ENCODE measurements at places on chromosomes 7 and 10.
A peak's percentile ranks its signal among the peaks of the same experiment; 100 is the strongest.

- no peak for DNase-seq
Measured at GRCh38 chr10:88987243-88987725, 3.3 kb upstream of the FAS start.

DNA sequence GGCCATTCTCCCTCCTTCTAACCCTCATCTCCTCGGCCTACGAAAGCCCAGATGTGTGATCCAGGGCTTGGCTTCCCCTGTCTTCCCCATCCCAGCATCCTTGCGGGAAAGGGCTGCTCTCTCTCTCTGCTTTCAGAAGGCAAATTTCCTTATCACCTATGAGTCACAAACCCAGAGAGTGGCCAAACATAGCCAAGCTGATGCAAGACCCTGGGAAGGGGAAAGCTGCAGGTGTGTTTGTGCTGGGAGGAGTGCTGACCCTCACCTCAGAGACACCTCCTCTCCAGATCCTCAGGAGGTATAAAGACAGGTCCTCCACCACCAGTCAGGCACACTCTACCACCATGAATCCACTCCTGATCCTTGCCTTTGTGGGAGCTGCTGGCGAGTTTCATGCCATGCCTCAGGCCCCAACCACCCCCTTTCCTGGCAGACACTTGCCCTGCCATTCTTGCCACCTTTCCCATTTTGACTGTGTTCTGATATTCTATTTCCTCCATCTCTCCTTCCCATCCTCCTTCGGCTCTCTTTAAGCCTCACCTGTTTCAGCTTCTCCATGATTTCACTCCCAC, 10.6 kb upstream of the PRSS2 start:
- DNase-seq, result no peak

DNA sequence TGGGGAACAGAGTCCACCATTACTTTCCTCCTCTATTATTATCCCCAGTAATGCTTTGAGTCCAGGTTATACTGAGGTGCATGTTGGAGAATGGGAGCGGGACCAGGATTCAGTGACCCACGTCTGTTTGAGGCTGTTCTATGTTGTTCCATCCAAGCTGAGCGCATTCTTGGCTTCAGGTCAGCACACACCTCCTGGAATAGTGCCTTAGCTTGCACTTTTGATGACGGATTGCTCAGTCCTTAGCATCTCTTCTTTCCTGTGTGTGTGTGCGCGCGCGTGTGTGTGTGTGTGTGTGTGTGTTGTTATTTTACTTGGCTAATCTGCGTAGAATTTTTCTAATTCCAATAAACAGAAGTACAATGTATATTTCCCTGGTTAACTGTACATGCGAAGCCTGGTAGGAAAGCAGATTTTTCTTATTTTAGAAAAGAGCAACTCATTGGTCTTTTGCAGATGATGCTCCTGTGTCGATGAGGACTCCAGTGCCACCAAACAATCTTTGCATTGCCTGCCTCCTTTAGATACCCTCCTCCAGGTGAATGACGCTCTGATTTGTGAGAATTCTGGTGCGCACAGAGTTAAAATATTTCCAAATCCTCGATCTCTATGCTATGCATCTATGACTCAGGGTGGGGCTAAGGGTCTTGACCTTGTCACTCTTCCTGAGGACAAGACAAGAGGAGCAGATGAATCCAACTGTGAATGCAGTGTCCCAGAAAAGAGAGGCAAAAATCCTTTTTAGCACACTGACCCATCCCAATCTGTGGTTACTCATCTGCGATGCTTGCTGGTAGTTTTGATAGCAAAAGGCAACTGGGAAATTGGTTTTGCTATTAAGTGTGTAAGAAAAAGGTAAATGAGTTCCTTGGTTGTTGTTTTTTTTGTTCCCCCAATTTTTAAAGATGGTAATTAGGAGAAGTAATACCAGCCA, 13.3 kb upstream of the CELF2 start:
- DNase-seq, result peak; percentile 39

GRCh38 chr7:151349507-151349853, 7.9 kb downstream of the NUB1 start:
- DNase-seq, result no peak

DNA sequence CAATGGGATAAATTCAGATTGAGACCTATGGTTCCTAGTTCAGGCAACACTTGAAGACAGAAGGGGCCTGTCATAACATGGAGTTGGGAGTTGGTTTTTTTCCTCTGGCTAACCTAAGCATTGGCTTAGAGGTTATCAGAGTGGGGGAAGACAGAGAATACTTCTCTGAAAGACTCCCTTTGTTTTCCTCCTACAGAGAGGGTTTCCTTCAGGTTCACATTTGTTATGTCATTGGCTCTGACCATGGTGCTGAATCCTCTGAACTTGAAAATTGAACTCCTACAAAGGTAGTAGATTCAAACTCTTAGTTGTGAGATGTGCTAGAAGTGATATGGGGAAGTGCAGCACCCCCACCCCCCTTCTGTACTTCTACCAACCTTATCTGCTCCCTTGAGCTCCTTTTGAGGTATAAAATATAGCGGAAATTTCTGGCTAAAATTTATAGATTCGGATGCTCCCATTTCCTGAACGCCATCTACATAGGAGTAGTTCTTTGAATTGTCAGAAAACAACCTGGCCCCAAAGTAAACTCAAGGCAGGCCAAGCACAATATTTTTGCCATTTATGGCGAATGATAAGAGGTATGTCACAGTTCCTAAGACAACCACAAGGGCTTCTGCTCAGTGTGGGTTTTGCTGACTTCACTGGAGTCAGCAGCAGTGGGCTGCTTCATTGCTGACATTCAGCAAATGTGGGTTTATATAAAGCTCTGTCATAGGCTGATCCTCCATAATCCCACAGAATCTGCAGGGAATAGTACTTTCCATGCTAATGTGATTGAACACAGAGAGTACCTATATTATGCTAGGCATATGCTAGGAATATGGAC, 131.6 kb upstream of the KLF14 start:
- no peak for DNase-seq

- DNase-seq, result no peak
Measured at GRCh38 chr10:9299966-9300365, 1245.5 kb downstream of the GATA3 start.

- no peak for DNase-seq
Measured at GRCh38 chr7:94507962-94508361, 1.6 kb upstream of the CASD1 start.

DNA sequence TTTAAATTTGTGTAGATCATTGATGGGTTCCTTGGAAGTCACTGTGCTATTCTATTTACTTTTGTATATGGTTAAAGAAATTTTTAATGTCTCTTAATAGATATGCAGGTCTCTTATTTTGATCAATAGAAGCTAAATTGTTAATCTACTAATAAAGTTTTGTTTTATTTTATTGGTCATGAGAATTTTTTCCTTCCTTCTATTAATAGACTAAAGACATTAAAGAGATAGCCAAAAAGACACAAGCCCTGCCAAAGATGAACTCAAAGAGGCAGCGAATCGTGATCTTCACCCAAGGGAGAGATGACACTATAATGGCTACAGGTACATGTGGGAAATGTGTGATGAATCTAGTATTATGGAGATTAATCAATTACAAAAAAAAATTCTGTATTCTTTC, 226.2 kb upstream of the KAT6B start:
- DNase-seq, result no peak

DNA sequence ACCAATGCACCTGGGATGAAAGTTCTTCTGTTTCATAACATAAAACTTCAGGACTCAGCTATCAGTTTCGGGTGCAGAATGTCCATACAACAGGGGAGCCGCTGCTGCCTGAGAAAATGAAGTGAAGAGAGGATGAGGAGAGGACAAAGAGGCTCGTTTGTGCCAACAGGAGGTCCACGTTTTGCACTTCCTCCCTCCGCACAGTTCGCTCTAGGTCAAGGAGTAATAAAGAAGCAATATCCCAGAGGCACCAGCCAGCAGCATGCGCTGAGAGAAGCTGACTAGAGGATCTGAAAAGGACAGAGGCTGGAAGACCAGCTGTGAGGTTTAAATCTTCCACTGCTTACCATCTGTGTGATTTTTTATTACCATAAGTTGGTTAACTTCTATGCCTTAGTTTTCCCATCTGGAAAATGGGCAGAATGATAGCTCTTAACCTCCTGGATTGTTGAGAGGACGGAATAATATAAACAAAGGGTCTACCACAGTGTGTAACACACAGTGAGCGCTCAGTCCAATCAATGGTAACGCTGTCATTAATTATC, 709 bp downstream of the GPAM start:
- no peak for DNase-seq

GRCh38 chr10:58695022-58695421, 182.3 kb downstream of the BICC1 start:
- no peak for DNase-seq

GRCh38 chr10:43980313-43980712, 331.6 kb upstream of the ZNF32 start:
- DNase-seq, result no peak

- peak; percentile 69 for DNase-seq
Measured at GRCh38 chr7:105764506-105764905, 111.9 kb downstream of the ATXN7L1 start.

GRCh38 chr7:36512616-36513015, 123.0 kb downstream of the ANLN start:
- DNase-seq, result no peak

- DNase-seq, result peak; percentile 22
Measured at GRCh38 chr7:26603631-26604030, 260.8 kb downstream of the SKAP2 start.

- DNase-seq, result no peak
Measured at GRCh38 chr7:46739518-46740234, 818.6 kb upstream of the IGFBP3 start.

DNA sequence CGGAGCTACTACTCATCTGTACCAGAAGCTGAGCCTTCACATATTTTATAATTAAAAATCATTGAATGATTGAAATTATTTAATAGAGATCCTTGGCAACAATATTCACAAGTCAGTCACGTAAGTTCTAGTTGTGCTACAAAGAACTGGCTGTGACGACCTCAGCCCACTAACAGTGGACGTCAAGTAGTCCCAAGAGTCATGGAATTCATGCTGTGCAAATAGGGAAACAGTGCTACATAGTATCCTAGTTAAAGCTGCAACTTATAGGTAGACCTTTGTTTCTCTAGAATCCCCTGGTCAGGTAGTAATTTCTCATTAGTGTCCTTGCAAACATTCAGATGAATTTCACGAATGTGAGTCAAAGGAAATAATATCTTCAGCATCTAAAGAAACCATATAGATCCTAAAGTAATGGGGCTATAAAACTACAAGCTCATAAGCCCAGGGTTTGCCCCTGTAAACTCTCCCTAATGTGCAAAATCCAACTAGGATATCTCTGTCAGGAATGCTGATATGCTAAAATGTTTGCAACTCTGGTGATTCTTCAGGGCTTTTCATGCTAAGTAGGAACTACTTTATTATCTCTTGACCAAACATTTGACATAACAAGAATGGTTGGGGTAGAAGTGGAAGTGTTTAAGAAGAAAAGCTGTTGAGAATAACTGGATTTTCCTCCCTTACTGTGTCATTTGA, 31.2 kb downstream of the CFAP69 start:
- DNase-seq, result no peak

DNA sequence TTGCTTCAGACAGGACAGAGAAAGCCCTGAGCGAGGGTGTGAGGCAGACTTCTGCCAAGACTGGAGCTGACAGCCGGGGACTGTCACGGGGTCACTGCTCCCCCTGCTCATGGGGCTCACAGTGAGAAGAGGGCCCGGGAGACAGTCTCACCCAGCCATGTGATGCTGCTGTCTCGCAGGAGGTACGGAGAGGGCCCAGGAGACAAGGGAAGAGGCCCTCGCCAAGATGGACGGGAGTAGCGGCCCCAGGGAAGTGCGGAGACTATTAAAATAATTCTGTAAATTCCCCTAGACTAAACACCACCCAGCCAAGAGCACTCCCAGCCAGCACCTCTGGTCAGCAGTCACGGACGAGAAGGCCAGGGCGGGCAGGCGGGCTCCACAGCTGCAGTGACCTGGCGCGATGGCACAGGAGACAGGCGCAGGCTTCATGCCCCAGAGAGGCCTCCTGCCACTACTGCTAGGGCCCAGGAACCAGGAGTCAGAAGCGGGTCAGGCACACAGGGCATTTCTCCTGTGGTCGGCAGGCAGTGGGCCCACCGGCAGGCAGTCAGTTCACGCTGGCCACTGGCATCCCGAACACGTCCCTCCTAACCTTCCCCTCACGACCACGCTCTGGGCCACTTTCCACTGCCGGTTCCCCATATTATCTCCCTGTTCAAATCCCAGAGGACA, 24.1 kb downstream of the WDR86 start:
- DNase-seq, result no peak

DNA sequence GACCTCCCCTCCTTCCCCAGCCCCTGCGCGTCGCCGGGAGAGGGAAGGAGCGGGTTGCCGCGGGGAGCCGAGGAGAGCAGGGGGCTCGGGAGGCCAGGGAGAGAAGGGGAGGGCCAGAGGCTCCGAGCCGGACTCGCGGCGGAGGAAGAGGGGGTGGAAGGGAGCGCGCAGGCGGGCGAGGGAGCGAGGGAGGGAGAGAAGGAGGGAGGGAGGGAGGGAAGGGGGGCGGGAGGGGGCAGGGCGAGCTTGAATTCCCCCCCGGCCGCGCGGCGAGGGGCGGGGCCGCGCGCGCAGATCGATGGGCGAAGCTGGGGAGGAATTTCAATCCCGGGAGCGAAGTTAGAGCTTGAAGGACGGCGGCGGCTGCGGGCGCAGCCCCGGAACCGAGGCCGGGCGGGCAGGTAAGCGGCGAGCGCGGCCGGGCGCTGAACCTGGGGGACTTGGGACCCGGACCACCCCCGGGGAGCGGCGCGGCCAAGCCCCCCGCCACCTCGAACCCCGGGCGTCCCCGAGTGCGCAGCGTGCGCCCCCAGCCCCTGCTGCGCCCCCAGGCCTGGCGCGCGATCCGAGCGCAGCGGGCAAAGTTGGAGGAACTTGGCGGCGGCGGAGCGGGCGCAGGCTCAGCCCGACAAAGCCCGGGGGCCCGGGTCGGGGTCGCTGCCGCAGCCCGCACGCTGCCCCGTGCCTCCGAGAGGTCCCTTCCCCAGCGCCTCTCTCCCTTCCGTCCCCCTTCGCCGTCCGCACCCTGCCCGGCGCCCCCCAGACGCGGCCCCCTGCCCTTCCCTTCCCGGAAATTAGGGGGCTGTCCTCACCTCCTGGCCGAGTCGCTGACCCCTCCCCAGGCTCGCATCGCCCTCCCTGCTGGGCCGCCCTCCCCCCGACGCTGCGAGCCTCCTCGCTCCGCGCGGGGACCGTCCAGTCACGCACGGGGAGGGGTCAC, at the start of gene ELFN1:
TSS of gene ELFN1 (plus strand) at position 324 of the 940 bp plus-strand sequence. CDS start 74,320 bp downstream, outside the sequence.
- DNase-seq, result peak; percentile 74

- DNase-seq, result no peak
Measured at GRCh38 chr10:3902054-3902808, 117.2 kb upstream of the KLF6 start.
